Activated gamma-delta T cell (primary cell): ENCODE measurements at places on chromosomes 16 and 17.
A peak's percentile ranks its signal among the peaks of the same experiment; 100 is the strongest.

GRCh38 chr16:89924297-89924924, 1.3 kb downstream of the TUBB3 start:
- no peak for DNase-seq

- DNase-seq, result no peak
Observed at GRCh38 chr16:85858984-85859817, 39.8 kb upstream of the IRF8 start.

GRCh38 chr17:44324571-44325275, at the start of gene SLC25A39:
Gene SLC25A39 (minus strand): TSS chr17:44324823. CDS start chr17:44323562, 1,261 bp downstream.
- DNase-seq, result peak; percentile 94

DNA sequence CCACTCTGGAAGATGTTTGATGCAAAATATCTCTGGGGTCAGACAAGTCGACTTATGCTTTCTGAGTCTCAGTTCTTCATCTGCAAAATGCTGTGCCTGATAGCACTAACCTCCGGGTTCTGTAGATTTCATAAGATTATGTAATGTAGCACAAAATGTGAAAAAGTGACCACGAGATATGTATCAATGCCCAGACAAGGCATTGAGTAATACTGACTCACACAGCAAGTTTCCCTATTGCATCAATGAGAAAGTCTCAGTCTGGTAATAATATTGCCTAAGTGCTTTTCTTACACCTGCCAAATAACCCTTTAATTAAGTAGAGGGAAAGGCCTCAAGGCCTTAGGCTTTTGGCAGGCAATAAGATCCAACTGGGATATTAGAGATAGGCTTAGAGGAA, 41.4 kb upstream of the MMP2 start:
- DNase-seq, result no peak

GRCh38 chr17:2174014-2174413, 119.1 kb downstream of the HIC1 start:
- no peak for DNase-seq

GRCh38 chr16:4869147-4869805, 22.0 kb downstream of the UBN1 start:
- no peak for DNase-seq

DNA sequence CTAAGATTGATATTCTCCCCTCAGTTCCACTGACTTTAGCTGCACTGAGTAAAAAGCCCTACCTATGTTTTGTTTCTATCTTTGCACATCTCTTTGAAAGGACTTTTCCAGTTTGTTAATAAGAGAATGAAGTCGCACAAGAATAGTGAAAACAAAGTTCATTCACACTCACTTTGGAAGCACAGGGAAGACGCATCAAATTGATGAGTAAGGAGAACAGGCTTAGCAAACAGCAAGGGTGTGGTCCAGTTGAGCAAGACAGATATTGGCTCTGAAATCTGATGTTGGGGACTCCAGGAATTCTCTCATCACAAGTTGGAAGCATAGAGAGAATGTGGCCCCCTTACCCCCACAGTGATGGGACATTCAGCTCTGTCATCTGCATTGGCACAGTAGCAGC, 221.3 kb downstream of the CDH11 start:
- DNase-seq, result no peak

GRCh38 chr16:11010575-11011221, 66.3 kb downstream of the CLEC16A start:
- no peak for DNase-seq

DNA sequence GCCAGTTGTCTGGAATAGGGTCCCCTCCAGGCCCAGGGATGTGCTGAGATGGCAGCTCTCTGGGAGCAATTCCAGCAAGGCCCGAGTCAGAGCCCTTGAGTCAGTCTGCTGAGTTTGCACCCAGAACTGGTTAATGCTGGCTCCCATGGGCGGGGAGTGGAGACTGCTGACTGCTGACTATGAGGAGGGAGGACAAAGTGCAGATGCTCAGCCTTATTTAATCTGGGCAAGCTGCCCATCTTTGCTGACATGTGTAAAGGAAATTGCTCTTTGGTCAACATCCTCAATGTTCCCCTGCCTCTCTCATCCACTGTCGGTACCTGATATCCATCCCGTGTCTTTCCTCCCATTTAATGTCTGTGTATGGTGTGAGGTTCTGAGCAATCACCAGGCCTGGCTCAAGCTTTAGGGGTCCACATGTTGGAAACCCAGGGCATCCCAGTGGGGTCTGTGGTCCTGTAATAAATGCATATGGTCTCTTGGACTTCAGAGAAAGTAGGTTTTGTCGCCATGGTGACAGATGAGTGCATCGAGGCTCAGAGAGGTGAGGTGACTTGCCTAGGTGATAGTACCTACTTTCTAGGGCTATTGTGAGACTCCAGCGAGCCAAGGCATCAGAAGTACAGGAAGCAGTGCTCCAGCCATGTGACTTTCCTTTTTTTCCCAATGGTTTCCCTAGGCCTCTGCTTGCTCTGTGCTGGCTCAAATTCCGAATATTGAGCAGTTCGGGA, 20.0 kb upstream of the RNF135 start:
- DNase-seq, result no peak

- DNase-seq, result no peak
Observed at GRCh38 chr17:77467521-77467920, 326.8 kb downstream of the SEC14L1 start.

DNA sequence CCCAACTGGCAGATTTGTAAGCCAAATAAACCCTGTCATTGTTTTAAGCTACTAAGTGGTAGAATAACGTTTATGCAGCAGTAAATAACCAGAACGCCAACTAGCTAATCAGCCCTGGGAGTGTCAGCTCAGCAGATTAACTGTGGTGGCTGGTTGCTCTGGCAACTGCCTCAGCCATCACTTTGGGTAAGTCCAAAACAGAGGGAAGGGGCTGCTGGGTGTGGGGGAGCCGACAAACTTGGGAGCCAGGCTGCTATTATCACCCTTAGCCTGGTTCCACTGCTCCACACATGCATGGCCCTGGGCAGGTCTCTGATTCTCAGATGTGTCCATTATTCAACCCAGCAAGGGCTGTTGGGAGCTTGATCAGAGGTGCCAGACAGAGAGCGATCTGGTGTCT, 22.2 kb upstream of the RHOT1 start:
- no peak for DNase-seq

DNA sequence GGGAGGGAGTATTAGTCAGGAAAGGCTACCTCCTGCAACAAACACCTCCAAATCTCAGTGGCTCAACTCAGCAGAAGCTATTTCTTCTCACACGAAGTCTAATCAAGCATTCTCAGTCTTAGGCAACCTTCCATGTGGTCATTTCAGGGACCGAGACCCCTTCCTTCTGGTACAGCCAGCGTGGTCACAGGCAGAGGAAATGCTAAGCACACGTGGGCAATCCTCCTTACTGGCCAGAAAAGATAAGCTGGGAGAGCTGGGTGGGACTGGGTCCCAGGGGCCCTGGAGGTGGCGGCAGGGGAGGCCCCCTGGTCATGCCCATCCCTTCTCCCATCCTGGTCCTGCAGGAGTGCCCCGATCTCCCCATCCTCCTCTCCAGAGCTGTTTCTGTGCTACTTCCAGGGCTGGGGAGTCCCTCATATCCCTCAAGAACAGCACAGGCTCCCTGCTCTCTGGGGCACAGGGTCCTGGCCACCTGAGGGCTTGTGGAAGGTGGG, 5.7 kb upstream of the CX3CL1 start:
- no peak for DNase-seq

GRCh38 chr17:19418251-19418992, 7.4 kb downstream of the RNF112 start:
- no peak for DNase-seq

DNA sequence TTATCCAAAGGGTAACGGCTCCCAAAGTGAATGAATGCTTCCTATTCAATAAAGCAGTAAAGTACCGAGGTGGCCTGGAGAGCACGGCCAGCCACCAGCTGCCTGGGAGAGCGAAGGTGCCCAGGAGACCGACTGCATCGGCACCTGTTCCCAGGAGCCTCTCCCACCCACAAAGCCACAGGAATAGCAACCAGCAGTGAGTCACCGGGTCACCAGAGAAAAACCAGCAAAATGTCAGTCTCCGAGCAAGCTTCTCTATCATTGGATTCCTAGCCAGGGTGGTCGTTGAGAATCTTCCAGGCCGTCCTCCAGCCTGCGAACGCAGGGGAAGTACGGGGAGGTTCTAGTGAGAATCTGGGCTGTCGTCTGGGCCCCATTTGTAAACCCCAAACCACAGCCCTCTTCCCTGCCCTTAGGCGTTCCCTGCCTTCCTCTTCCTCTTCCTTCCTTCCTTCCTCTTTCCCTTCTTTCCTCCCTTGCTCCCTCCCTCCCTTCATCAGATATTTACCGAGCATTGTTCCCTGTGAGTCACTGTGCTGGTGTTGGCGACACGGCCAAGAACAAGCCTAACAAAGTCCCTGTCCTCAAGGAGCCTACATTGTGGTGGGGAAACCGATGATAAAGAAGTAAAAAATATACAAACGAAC, 114.6 kb downstream of the SLC39A11 start:
- DNase-seq, result no peak

- DNase-seq, result no peak
Observed at GRCh38 chr16:55007504-55007903, 76.8 kb downstream of the IRX5 start.

DNA sequence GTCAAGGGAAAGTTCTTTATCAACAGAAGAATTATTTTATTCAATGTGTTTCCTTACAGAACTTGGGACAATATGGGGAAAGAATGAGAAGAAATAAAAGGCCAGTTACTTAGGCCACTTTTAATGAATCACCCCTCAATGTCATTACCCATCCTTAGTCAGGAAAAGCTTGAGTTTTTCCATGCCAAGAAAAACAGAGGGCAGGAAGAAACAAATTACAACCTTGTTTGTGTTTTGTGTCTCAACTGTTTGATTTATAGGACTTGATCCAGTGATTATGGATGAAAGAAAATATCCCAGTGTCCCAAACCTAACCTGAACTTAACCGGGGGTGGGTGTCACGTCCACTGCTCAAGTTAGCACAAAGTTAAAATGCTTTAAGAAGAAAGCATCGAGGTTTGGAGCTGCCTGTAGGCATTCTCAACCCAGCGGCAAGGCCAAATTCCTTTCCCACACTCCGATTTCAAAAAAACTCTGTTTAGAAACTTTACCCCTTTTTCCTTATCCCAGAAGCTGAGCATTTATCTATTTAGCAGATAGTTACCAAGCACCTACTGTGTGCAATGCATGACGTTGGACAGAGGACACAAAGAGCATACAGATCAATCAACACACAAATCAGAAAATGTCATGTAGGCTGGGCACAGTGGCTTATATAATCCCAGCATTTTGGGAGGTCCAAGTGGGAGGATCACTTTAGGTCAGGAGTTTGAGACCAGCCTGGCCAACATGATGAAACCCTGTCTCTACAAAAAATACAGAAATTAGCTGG, 14.0 kb upstream of the CYB5B start:
- no peak for DNase-seq

GRCh38 chr17:49579522-49579921, 3.9 kb downstream of the NXPH3 start:
- no peak for DNase-seq

DNA sequence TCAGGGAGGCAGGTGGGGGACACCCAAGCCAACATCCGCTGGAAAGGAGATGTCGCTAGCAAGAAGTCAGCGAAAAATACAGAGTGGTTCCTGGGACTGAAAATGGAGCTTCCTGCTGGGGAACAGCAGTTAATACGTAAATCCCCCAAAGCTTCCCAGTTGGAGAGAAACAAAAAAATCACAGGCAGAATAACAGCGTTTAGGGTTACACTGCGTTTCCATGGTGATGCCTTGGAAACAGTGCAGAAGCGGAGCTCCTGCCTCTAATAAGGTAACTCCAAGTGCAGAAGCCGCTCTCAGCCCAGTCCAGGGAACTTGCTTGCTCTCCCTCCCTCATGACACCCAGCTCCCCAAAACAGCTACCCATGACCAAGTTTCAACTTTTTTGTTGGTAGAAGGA, 73.4 kb downstream of the PLD6 start:
- no peak for DNase-seq

DNA sequence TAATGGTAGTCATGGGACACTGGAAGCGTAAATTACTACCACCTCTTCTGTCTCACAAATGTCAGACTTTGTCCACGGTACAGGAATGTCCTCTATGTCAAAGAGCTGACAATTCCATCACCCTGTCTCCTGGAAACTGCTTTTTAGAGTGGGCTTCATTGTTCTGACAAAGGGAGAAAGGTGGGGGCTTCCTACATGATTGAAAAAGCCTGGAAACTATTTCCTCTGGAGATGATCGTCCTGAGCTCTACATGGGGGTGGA, 53.1 kb downstream of the VAT1L start:
- no peak for DNase-seq

DNA sequence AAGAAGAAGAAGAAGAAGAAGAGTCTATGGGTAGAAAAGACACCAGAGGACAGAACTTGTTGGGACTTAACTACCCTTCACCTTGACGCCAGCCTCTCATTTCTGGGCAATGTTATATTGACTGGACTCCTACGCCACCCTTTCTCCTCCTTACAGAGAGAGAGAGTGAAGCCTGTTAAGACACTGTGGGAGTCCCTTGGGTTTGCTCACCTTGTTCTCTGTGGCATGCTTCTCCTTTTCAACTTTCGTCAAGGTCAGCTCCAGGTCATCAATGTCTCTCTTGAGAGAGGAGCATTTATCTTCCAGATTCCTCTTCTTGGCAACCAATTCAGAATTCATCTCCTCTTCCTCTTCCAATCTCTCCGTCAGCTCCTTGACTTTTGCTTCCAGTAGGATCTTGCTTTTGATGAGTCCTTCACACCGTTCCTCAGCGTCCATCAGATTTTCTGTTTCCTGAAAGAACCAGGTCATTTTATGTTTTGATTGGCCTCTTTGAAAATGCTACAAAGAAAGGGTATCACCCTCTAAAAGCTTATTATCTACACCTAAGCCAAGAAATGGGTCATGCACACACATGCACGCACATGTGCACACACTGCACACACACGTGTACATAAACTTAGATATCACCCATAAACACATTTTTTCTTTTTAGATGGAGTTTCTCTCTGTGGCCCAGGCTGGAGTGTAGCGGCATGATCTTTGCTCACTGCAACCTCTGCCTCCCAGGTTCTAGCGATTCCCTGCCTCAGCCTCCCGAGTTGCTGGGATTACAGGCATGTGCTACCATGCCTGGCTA, 48.8 kb downstream of the MYH13 start:
- DNase-seq, result no peak

- no peak for DNase-seq
Observed at GRCh38 chr17:75488693-75489510, 26.4 kb downstream of the CASKIN2 start.

GRCh38 chr16:52993179-52993578, 59.5 kb downstream of the CHD9NB start:
- DNase-seq, result no peak

DNA sequence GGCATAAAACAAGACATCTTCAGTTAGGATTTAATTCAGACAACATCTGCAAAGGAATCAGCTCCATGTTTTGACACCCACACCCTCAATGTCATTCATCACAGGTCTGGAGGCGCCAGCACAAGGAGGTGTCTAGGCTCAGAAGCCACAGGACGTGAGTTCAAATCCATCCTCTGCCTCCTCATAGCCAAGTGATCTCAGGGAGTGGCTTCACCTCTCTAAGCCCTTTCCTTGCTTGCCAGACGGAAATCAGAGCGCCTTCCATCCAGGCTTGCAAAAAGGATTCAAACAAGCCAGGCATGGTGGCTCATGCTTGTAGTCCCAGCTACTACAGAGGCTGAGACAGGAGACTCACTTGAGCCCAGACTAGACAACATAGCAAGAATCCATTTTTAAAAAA, 84.6 kb downstream of the GSG1L start:
- DNase-seq, result no peak
